ENCODE measurements at places on chromosomes 13 and 19.

- DNase-seq: no peak
Observed at GRCh38 chr19:4403005-4403761, 743 bp downstream of the CHAF1A start.

DNA sequence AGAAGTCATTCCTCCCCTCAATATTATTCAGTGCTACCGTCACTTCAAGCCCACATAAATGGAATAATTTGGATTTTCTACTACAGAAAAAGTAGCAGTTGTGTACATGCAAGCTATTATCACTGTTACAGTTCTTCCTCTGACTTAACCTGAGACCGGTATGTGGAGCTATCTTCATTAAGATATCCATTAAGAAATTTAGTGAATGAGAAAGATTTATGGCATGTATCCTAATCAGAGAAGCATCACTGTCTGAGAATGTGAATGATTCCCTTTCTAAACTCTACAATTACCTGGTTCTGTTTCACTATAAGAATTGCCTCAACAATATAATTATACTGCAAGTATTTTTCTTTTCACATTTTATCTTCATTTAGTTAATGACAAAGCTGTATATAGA, 278.7 kb downstream of the KLF5 start:
- no peak for DNase-seq

DNA sequence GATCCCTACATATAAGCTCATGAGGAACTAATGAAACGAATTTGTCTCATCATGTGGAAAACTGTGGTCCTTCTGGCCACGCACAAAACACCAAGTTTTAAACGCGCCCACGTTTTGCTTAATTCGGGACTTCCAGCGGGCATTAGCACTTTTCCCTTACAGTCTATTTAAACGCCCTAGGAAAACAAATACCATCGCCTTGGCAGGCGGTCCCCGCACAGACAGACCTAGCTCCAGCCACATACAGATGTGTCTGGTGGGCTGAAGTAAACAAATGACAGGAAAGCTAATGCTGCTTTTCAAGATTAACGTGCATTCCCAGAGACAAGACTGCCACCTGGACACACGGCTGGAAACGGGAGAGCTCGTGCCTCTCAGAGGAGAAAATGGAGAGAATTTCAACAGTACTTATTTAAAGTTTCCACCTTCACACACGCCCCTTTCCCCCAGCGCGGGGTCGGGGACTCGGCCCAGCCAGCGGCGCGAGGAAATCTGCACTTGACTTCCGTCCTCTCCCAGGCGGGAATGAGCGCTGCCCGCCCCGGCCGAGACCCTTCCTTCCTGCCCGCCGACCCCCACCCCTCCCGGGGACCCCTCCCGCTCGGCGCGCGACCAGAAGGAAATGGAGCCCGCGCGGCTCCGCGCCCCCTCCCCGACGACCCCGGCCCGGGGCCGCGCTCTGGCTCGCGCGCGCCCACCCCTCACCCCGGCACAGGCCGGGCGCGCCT, 931 bp downstream of the USP12 start:
- peak; percentile 54 for DNase-seq

GRCh38 chr13:40666933-40667621, 636 bp upstream of the FOXO1 start:
- peak; percentile 24 for DNase-seq

All from BE2C (cell line).